NCI-H345 (cell line): ENCODE measurements at places on chromosomes 16 and 17.
A peak's percentile ranks its signal among the peaks of the same experiment; 100 is the strongest.

DNA sequence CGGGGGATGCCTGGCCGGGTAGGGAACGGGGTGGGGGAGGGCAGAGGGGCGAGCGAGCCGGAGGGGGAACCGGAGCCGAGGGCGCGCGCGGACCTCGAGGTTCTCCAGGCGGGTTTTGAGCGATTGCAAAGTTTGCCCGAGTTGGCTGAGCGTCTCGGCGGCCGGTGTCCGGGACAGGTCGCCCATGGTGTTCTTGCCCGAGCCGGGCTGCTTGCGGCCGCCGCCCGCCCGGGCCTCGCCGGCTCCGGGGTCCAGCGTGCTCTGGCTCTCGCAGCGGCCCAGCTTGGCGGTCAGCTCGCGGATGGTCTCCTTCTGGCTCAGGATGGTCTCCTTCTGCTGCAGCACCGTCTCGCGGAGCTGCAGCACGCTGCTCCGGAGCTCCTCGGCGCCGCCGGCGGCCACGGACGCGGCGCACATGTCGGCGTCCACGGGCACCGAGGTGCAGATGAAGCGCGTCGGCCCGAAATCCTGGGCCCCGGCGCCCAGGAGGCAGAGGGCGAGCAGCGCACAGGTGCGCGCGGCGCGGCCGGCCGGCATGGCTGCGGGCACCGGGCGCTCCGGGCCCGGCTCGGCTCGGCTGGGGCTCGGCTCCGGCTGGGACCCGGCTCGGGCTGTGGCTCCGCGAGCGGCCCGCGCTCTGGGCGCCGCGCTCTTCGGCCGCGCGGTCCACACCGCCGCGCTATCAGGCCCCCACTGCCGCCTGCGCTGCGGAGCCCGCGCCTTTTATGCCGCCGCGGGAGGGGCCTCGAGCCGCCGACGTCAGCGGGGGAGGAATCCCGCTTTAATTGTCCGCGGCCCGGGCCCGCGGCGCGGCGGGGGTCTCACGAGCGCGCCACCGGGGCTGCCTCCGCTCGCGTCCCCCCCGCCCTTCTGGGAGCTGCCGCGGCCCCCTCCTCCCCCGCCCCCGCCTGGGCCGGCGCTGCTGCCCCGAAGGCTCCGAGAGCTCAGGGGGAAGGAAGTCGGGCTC lies at the start of gene NPTX1:
Gene NPTX1, minus strand, starts transcription at position 698 of the 967 bp plus-strand sequence. Its CDS starts 161 bp downstream, at position 537.
- DNase-seq: peak; percentile 89

GRCh38 chr17:8572764-8573163 lies 57.8 kb downstream of the MYH10 start:
- DNase-seq: no peak

DNA sequence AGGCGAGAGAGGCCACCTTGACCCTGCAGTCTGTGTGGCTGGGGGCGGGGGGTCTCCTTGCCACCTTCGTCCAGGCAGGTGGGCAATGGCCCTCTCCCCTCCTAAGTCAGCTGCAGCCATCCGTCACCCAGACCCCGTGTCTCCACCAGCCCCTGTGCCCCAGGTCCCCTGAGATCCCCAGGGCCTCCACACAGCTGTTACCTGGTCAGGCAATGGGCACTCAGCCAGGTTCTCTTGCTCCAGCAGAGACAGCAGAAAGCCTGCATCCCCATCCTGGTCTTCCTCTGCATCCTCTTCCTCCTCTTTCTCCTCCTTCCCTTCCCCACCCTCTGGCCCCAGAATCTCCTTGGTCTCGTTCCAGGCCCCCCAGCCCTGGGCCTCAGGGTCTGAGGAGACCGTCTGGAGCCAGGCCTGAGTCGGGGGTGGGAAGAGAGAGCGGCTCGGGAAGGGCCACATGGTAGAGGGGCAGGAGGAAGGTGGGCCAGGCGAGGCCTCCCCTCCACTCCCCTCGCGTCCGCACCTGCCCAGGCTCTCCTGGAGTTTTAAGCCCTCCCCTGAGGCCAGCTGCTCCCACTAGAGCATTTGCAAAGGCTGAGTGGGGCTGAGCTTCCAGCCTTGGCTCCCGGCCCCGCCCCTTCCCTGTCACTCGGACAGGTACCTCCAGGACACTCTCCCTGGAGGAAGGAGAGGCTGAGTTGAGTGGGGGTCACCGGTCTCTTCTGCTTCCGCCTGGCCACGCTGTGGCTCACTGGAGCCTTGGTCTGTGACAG lies at the start of gene PABPN1L:
Gene PABPN1L, minus strand, starts transcription at position 510 of the 770 bp plus-strand sequence. Its CDS starts 54 bp downstream, at position 456.
- no peak for DNase-seq

DNA sequence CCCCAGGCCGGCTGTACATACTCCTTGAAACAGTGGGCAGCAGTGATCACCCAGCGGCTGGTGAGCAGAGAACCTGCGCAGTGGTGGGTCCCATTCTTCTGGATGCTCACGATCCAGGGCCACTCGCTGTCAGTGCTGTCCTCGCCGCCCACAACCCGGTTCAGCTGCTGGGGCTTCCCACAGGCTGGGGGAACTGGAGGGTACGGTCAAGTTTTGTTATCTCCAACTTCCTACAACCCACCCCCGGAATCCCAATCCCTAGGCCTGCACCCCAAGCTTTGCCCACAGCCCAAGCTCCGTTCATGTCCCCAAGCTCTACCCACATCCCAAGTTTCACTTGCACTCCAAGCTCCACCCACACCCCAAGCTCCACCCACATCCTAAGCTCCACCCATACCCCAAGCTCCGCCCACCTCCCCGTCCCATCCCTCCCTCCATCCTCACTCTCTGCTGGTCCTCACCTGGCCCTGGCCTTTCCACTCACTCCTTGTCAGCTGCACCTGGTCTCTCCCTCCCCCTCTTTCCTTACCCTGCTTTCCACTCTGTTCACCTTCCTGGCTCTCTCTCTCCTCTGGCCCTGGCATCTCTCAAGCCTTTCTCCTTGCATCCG lies 1.8 kb downstream of the PRSS22 start:
- peak; percentile 19 for DNase-seq

DNA sequence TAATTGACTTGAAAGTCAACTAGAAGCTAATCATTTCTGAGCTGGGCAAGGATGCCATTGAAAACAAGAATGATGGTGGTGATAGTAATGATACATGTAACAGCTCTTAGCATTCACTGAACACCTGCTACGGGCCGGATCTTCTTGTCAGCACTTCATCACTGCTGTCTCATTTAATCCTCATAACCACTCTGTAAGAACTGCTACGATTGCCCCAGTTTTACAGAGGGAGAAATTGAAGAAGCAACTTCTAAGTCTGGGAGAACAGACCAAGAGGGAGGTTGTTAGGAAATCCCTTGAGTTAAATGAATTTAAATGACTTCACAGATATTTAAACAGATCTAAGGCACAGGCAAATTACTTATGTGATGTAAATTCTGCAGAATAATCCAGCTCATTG lies 7.0 kb upstream of the GAN start:
- DNase-seq: no peak

- DNase-seq: no peak
Measured at GRCh38 chr17:76536511-76537287, 810 bp downstream of the CYGB start.

- no peak for DNase-seq
Measured at GRCh38 chr16:66293932-66294331, 72.6 kb upstream of the CDH5 start.

DNA sequence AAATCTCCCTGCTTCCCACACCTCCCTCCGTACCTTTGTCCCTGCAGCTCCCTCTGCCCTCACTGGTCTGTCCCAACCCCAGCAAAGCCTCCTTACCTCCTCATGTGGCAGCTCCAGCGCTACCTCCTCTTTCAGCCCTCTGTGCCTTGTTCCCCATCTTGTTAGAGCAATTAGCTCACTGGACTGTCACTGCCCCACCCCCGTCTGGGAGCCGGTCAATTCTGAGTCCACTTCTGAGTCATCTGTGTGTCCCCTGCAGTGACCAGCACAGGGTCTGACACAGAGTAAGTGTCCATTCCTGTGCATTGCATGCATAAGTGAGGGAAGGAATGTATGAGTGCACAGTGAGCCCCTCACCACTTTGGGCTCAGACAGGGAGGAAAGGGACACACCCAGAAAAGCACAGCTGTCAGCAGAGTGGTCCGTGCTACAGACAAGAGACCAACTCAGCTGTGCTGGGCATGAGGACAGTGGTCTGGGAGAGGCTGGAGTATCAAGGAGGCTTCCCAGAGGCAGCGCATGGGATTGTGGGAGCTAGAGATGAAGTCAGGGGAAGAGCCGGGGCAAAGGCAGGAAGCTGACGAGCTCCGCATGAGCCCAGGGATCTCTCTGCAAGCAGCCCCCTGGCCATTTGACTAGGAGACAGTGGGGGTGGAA lies 45.9 kb downstream of the PITPNM3 start:
- no peak for DNase-seq

GRCh38 chr17:71632328-71632727 lies 488.5 kb upstream of the SOX9 start:
- DNase-seq: no peak

DNA sequence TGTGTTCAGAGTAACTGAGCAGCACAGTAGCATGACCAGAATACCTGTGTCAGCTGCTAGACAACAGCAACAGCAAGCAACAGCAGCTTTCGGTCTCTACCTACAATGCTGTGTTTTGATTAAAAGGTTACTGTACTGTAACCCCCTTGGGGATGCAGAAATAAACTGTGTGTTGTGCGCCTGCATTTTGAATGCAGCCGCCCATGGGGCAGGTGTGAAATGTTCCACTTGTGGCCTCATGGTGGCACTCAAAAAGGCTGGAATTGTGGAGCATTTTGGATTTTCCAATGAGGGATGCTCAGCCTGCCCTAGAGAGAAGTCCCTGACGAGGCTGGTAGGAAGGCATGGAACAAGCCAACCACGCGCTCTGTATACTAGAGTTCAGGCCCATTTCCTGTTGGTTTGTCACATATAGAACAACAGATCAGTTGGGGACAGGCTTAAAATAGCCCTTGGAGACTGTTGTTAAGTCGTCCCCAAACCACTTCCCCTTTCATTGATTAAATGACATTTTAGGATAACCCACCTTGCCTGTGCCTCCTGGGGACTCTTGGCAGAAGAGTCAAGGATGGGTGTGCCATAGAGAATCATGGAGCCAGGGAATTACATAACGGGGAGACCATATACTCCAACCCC lies 27.1 kb downstream of the SCPEP1 start:
- peak; percentile 63 for DNase-seq

DNA sequence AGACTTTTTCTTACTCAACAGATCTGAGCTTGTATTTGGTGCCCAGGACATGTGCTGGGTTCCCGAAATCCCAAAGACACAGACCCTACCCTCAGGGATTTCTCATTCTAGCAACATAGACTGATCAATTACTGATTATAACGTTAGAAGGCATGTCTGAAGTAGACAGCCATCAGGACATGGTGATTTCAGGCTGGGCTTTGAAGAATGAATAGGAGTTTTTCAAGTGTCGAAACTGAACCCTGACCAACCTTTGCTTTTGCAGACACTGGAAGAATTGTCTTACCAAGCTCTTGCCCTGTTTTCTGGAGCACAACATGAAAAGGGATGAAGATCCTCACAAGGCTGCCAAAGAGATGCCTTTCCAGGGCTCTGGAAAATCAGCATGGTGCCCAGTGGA lies 40.0 kb upstream of the IL21R start:
- DNase-seq: no peak

DNA sequence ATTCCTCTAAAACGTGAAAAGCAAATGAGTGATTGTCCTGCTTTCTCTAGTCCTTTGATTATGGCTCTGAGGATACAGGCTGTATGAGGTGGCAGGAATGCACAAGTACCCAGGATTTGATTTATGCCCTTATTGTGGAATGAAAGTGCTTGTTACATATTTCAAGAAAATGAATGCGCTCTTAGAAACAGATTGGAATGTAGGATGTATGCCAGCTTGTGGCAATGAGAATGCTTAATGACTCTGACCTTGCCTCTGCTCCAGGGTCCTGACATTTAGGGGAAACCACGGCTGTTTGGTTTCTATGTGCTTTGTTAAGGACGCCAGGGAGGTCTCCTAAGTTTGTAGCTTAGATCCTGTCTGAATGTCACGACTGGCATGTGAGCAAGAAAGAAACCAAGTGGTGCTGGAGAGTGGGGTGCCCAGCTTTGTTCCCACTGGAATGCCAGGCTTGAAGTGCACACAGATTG lies 22.0 kb downstream of the PRCD start:
- no peak for DNase-seq

- no peak for DNase-seq
Measured at GRCh38 chr16:46949241-46949892, 24.1 kb downstream of the DNAJA2 start.

DNA sequence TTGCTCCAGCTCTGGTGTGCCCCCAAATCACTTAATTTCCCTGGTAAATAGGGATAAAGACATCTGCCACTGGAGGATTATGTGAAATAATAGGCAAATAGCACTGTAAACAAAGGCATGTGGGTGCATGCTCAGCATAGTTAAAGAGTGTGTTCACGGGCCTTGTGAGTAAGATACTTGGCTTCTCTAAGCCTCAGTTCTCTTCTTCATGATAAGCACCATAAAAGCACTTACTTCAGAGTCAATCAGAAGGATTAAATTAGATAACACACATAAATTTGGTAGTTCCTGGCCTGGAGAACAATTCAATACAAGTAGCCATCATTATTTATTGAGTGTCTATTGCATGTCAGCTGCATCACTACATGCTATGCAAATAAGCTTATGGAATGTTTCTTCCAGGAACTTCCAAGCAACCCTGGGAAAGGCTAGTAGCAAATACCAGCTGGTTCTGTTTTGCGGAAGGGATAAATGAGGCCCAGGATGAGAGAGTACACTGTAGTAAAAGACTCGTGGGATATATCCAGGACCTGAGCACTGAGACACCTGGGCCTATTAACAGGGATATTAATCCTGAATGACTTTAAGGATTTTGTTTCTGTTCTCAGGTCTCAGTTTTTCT lies 14.5 kb downstream of the CCL11 start:
- no peak for DNase-seq

- DNase-seq: no peak
Measured at GRCh38 chr17:35568561-35568960, 7.9 kb upstream of the SLFN14 start.

DNA sequence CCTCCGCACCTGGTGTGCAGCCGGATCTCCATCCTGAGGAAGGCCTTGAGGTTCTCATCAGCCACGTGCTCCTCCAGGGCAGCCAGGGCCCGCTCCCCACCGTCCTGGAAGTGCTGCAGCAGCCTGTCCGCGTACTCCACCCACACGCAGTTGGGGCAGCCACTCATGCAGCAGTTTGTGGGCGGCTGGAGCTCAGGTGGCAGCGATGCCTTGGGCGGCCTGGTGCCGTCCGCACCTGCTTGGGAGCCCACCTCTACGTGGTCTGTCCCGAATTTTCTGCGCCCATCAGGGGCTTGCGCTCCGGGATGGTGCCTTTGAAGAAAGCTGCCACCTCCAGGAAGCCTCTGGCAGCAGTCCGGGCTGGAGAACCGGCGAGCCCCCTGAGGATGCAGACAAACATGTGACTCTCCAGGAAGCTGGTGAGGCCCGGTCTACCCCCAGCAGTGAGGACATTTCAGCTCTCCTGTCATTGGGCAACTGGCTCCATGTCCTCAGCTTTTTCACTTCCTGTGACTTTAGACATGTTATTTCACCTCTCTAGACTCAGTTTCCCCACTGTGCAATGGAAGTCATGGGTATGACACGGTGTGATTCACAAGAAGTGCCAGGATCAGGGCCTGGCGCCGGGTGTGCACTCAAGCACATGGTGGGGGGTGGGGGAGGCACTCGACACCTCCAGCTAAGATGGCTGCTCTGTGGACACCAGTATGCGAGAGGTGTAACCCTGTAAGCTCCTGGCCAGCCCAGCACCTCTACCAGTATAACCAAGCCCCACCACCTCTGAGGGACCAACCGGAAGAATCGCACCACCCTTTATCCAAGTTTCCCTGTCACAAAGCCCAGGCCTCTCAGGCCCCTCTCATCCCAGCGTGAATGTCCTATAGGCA lies 957 bp downstream of the OXLD1 start:
- peak; percentile 24 for DNase-seq
